T-helper 9 cell (primary cell): ENCODE measurements at places on chromosomes 7 and 10.

DNA sequence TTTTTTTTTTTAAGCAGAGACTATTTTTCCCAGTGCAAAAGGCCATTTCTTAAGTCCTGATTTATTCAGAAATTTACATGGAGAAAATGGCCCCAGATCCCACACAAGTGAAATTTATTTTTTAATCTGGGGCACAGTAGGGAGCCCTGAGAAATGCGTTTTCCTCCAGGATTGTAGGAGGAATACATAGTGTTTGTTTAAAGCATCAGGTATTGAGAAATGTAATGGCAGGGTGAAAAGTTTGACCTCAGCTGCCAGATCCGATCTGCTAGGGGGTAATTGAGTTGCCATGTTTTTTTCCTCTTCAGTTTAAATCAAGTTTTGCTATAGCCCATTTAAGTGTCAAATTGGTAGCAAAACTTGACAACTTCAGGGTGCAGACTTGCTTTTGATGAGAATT, 110.0 kb downstream of the LRMDA start:
- DNase-seq = no peak

GRCh38 chr7:2072042-2072441, 160.7 kb downstream of the MAD1L1 start:
- no peak for DNase-seq

GRCh38 chr7:124124201-124124600, 91.3 kb upstream of the TMEM229A start:
- DNase-seq = no peak

DNA sequence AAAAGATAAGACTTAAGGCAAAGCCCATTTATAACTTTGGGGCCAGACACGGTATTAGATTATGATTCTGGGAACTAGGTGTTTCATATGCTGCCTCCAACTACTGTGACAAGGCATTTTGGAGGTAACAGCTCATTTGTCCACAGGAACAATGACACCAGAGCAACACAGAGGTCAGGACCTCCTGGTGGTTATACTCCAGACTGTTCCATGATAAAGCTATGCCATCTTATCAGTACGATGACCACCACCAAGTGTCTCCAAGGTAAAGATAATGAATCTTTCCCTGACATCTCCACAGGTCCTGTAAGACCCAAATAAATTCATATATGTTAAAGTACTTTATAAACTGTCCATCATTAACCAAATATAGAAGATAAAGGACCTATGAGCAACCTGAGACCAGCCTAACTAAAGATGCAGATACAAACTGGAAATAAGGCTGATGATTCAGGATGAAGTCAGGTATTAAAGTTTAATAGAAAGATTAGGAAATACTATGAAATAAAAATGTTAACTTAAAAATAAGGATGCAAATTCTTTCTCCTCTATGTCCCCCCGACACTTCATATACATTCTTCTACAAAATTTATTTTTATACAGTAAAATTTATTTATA, 26.2 kb downstream of the CUL2 start:
- no peak for DNase-seq

DNA sequence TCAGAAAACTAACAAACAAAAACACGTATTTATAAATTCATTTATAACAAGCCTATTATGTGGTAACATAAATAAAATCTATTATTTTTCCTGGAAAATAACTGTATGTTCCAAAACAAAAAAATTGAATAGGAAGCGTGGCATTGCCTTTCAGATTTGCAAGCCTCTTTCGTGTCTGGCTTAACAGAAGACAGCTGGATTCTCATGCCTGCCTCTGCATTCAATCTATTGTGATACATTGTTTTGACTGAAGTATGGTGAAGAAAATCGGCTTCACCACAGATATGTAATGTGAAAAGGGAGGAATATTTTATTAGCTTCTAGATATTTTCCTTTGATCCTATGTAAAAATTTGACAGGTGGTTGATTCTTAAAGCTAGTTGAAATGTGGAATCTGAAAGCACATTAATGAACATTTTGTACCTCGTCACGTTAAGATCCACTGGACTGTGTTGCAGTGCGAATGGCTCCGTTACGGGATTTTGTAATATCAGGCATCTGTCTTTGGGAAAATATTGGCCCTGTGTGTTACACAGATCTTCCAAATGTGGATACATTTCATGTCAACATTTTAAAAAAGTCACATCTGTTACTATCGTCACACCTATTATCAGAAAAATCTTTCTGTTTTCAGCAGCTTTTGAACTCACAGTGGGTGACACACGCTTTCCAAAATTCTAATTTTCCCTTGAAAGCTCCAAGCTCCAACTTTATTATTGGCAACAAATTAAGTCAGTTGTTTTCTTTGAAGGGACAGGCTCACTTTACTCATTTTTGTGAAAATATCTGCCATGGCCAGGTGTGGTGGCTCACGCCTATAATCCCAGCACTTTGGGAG, 26.2 kb downstream of the PALD1 start:
- DNase-seq = no peak
